ENCODE measurements at places on chromosomes 5 and 9.

DNA sequence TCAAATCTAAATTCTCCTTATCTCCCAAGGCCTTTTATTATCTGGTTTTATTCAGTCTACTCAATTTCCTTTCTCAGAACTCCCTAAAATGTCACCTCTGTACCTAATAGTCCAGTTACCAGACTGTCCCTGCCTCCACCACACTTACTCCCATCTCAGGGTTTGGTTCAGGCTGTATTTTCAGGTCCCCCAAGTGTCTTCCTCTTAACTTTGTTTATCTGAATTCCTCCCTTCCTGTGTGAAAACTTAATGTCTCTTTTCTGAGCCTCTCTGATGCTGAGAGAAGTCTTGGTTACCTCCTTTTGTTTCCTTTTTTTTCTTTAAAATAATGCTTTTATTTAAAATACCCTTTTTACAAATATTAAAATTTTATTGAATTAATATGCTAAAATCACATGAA is 133.4 kb downstream of the PAM start:
- no peak for DNase-seq

DNA sequence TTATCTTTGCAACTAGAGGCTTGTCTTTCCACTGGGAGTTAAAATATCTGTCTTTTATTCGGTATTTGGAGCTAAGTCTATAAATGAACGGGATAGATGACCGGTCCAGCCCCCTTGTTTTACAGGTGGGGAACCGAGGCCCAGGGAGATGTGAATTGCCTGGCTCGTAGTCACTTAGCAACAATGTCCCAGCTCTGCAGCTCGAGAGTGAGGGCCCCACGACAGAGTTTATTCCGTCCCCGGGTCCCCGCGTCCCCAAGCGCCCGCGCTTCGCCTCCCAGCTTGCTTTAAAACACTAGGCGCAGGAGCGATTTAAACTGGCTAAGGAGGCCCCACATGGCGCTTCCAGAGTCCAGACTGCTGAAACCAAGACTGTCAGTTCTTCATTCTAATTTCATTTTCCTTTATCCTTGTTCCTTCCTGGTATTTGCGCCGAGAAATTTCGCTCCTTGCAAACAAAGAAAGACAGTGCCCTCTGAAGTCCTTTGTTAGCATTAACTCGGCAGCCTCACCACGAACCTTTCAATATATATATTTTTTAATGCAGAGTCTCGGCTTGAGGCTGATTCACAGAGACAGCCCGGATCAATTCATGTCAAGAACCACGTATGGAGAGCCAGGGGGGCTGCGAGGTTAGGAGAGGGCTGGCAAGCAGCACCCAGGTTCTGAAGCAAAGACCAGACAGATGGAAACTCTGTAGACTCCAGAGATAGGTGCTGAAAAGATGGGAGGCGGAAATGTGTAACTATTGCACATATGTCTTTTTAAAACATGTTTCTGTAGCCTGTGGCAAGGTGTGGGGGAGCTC is 1.4 kb upstream of the ENC1 start:
- peak; percentile 45 for DNase-seq

DNA sequence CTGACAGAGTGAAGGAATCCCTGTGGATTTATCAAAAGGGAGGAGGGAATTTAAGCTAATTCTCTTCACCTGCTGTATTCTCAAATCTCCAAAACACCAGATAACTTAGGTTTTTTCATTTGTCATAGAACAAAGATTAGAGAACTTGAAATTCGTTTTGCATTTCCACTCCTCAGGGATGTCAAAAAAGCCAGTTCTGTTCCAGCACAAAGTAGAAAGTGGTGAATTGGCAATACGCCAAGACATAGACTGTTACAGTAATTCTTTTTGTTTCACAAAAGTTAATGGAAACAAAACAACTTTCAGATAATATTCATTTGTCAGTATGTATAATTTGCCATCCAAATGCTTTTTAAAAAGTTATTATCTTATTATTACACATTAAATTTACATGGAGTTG is 15.0 kb downstream of the S1PR3 start:
- no peak for DNase-seq

DNA sequence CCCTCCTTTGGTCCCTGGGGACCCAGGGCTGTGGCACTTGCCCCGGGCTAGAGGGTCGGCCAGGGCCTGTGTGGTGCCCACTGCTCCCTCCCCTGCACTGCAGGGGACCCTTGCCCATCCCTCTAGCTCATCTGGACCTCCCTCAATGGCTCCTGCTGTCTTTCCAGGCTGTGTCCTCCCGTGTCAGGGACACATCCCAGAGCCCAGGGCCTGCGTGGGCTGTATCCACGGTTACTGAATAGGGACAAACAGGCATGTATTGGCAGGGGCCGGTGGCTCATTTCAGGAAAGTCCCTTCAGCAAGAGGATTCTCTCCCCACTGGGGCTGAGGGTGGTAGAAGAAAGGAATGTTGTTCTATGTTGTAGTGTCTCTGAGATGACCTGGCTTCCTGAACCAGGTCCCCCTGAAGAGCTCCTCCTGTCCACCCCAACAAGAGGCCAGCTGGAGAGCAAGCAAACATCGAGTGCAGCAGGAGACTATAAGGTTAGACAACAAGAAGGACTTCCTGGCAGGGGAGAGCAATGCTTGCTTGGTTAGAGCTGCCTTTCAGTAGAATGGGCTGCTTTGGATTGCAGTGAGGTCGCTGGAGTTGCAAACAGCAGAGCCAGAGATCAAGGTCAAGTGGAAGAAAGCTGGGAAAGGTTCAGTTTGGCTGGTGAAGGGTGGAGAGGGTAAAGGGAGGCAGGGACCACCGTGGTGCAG is 1.0 kb upstream of the CRB2 start:
- DNase-seq, result no peak

DNA sequence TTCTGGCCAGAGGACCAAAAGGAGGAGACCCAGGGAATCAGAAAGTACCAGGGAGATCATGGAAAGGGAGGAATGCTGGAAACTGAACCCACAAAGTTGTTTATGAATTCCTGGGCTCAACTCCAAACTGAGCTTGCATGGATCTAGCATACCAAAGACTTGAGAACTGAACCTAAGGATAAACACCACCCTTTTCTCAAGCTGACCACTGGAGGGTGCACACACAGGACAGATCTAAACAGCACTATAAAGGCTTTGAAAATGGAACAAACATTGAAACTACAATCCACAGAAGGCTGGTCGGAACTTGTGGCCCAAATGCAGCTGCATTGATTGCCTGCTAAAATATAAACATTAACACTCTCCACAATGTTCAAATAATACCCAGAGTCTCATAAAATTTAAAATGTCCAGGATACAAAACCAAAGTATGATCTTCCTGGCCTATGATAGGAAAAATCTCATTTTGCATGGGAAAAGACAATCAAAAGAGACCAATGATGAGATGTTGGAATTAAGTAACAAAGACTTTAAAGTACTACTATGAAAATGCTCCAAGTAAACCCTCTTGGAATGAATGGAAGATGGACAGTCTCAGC is 15.6 kb upstream of the IRF1 start:
- peak; percentile 37 for DNase-seq

GRCh38 chr5:81181576-81182316 is 51.4 kb upstream of the CKMT2 start:
- DNase-seq, result no peak

GRCh38 chr5:95895771-95896170 is 65.9 kb downstream of the ELL2 start:
- DNase-seq, result no peak

DNA sequence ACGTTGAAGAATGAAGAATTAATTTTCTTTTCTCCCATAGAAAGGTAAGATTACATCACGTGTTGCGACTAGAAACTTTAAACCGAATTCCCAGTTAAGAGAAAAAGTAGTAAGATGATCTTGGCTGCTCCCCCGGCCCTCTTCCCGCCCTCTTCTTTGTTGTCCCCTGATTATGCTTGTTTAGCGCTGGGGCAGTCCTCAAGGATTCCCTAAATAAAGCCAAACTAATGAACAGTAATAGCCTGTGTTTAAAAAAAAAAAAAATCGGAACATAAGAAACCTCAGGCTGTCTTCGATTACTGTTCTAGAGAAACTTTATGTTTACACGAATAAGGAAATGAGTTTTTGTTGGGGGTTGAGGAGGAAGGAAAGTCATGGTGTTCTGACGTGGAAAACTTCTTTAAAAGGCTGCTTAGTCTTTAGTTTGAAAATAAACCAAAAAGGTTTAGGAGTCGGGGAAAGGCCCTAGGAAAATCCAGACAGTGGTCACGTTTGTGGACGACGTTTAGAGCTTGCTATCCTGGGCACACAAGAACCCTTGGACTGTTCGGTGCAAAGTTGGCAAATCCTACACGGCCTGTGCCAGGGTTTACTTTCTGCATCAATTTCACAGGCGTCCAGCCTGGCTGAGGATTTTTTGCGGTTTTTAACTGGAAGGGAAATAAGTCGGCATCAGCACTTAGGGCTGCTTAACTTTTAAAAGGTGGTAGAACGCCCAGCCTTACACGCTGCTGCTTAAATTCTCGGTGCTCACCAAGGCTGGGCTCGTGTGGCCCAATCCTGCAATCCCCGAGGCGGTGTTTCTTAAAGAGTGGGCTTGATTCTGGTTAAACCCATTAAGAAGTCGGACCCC is 1.1 kb upstream of the MAT2B start:
- DNase-seq, result peak; percentile 8

DNA sequence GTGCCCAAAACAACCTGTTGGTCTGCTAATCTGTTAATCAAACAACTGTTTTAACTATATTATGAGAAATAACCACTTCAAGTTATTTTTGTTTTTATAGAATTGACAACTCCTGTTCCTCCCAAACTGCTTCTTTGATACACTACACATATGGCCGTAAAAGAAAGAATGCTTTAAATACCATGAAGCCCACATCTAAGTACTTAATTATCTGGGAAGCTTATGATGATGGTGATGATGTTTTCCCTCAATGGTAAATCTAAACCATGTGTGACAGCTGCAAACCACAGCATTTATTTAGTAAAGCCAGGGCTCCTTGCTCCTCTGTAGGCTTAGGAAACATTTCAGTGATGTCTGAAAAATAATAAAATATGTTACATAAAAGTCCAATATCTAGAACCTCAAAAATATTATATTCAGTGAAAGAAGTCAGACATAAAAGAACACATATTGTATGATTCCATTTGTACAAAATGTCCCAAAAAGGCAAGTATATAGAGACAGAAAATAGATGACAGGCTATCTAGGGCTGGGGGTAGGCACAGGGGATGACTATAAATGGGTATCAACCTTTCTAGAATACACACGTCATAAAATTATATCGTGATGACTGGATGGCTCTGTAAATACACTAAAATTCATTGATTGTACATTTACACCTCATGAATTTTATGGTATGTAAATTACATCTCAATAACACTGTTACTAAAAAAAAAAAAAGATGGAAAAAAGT is 154.1 kb downstream of the EFNA5 start:
- DNase-seq, result no peak

DNA sequence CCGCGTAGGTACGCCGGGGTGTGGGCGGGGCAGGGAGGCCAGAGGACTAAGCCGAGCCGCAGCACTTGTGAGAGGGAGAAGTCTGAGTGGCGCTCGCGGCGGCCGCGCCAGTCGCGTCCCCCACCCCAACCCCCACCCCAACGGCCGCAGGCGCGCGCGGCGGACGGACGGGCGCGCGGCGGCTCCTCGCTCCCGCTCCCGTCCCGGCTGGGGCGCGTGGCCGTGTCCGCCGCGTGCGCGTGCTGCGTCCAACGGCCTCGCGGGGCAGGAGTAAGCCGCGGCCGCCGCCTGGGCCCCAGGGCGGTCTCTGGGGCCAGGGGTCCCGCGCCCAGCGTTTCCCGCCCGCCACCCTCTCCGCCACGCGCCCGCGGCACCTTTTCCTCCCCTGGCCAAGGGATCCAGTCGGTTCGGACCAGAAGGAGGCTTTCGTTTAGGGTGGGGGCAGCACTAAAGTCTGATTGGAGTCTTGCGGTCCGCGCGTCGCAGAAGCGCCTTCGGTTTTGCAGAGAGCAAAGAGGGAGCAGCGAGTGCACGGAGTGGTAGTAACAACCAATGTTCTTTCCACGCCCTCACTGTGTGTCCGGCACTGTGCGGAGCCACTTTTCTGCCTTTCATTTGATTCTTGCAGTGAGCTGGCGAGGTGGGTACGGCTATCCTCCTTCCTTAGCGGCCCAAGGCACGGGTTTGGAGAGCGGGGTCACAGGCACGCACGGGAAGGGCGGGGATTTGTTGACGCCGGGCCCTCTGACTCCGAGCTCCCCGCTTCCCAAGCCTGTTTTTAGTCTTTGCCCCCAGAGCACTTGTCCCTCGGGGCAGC is 483 bp downstream of the G3BP1 start:
- DNase-seq, result no peak

- DNase-seq, result no peak
Measured at GRCh38 chr9:130320723-130321481, 55.3 kb downstream of the HMCN2 start.

- DNase-seq, result no peak
Measured at GRCh38 chr9:6413365-6414246, 607 bp downstream of the UHRF2 start.

DNA sequence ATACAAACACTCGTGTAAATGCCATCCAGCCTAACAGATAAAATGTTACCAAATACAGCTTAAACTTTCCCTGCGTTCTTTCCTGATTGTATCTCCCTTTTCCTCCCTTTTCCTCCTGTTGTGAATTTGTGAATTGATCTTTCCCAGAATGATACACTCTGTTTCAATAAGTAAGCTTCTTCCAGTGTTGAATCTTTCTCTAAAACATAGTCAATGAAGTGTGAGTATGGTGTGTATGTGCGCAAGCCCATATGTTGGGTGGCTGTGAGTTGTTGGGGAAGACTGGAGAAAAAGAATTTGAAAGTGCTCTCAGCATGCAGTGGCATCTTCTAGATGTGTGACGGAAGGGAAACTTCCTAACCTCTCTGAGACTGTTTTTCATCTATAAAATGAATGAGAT is 143.1 kb upstream of the KLF4 start:
- DNase-seq, result no peak

DNA sequence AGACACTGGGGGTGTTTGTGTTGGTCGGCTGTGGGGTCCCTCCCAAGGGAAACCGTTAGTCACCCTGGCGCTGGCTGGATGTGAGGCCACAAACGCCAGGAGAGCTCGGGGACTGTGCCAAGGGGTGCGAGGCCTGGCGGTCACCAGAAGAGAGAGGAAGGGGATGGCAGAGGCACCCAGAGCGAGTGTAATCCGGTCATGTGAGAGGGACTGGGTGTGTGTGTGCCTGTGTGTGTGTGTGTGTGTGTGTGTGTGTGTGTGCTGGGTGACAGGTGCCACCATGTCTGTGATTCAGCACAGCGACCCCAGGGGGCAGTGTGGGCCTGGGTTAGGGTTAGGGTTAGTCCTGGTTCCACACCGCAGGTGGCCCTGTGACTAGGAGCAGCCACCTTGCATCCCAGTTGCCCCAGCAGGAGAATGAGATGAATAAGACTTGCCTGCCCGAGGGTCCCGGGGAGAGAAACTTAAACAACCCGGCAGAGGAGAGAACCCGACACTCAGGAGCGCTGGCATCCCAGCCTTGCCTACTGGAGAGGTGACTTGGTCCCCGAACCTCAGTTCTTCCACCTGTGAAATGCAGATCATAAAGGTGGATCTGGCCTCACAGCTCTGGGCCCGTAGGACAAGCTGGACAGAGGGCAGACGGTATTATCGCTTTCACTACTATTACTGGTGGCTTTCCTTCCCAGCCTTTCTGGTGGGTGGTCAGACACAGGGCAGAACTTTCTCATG is 1.4 kb upstream of the ADAMTSL2 start:
- DNase-seq, result no peak

- no peak for DNase-seq
Measured at GRCh38 chr9:35827486-35827885, 1.0 kb downstream of the FAM221B start.

GRCh38 chr9:96186591-96187011 is 115.4 kb downstream of the HSD17B3 start:
- no peak for DNase-seq
